NCI-H748 treated with DMSO at 0.1 percent for 48 hours (cell line): ENCODE measurements at places on chromosomes 6 and 20.

DNA sequence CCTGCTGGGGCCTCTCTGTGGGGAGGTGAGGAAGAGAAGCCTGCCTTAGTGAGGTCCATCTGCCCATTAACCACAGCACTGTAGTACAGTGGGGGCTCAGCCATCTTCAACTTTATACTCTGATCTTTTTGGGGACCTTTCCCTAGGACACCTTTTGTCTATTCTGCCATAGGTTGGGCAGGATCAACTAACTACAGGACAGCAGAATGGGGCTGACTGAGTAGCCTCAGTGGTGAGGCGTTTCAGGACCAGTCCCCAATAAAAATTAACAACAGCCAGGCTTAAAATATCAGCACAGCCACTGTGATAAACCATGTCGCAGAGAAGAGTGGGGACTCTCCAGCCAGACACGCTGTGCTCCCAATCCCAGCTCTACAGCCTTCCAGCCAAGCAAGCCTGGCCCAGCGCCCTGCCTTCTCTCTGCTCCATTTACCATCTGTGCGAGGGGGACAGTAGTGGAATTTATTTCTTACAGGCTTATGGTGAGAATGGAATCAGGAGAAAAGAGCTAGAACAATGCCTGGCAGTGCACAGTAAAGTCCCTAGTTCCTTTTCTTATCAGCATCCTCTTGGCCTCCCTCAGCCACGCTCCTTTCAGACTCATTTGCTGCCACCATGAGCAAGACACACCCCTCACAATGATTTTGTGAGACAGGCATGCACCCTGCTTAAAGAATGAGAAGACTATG is 75.5 kb downstream of the SLC22A23 start:
- DNase-seq: no peak

DNA sequence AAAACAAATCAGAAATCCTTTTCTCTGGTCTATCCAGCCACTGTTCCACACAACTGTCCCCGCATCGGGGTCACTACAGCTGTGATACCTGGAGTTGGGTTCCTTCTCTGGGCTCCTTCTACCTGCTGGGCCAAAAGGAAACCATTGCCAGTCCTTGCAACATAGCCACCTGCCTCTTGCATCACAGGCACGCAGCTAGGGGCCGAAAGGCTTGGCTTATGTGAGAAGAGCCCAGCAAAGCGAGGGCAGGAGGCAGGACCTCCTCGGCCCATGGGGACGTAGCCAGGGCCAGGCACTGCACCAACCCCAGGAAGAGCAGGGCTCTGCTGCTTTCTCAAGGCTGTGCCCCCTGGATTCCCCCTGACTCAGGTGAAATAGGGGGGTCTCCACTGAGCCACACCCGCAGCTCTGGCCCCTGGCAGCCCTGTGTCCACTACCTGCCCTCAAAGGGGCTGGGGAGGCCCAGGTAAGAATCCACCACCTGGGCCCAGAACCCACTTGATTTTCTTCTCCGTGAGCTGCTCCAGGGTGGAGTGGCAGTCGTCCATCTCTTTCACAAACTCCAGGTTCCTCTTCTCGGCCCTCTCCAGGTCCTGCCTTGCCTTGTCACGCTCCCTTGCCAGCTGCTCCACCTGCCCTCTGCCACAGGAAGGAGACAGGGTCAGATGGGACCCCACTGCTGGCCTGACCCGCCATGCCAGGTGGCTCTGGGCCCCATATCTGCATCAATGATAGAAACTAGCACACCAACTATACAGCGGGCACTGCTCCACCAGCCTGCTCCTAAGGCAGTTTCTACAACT is 88.9 kb downstream of the GINS1 start:
- DNase-seq: no peak

DNA sequence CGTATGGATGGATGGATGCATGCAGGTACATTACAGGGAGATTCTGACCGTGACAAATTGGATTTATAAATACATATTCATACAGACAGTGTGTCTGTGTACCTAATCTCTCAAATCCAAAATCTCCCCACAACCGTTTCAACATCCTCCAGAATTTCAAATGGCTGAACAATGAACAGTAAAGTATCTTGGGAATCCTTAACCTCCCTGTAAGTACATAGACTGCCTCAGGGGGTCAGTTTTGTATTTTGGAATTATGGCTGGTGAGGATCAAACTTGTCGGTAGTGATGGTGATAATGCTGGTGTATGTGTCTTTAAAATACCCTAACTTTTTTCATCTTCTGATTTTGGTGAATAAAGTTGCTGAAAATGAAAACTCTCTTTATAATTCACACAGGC is 246.2 kb downstream of the FOXC1 start:
- DNase-seq: no peak

- DNase-seq: no peak
Observed at GRCh38 chr6:130526466-130526865, 160.6 kb downstream of the TMEM200A start.

- no peak for DNase-seq
Observed at GRCh38 chr6:12776291-12776690, 59.7 kb downstream of the PHACTR1 start.

- no peak for DNase-seq
Observed at GRCh38 chr6:169227116-169227515, 26.5 kb downstream of the THBS2 start.

DNA sequence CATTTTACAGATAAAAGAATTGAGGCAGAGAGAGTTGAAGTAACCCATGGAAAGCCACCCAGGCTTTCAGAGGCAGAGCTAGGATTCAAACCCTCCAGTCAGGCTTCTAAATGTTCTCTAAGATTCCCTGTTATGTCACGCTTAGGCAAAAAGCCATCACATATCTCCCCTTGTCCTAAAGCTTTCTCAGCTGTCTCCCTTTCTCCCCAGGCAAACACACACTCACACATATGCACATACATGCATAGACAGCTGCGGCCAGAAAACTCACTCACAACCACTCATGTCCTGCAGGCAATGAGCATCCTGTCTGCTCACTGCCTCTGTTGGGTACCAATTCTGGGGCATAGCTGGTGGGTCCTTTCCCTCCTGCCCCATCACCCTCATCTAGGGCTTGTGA is 595.9 kb upstream of the CHD6 start:
- DNase-seq: no peak

GRCh38 chr6:53813801-53814200 is 19.0 kb downstream of the LRRC1 start:
- DNase-seq: no peak

GRCh38 chr6:108836061-108836460 is 12.2 kb upstream of the ARMC2 start:
- no peak for DNase-seq

GRCh38 chr6:110216140-110216539 is 35.9 kb downstream of the CDC40 start:
- DNase-seq: no peak

DNA sequence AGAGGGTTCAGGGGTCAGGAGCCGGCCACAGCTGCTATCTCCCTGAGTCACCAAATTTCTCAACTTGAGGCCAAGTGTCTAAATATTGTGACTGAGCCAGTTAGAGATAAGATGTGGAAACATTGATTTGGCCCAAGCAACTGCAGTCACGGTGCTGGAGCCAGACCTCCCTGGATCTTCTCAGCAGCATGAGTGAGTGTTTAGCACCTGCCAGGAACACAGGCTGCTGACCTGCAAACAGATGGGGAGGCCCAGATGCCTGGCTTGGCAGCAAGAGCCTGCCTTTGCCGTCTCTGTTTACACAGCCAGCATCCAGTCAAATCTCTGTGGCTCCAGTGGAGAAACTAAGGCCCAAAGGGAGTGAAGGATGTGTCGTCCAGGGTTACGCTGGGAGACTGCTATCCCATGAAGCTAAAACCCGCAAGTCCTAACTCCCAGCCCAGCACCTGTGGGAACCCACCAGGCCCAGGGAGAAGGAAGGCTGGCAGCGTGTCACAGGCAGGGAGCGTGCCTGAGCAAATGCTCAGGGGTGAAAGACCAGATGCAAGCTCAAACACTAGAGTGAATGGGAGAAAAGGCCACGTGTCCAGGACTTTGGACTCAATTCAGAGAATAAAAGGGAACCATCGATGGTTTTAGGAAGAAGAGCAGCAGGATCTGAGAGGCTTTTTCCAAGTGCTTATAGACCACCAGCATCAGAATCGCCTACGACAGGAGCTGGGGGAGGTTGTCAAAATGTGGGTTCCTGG is 15.9 kb upstream of the PTGIS start:
- DNase-seq: no peak

DNA sequence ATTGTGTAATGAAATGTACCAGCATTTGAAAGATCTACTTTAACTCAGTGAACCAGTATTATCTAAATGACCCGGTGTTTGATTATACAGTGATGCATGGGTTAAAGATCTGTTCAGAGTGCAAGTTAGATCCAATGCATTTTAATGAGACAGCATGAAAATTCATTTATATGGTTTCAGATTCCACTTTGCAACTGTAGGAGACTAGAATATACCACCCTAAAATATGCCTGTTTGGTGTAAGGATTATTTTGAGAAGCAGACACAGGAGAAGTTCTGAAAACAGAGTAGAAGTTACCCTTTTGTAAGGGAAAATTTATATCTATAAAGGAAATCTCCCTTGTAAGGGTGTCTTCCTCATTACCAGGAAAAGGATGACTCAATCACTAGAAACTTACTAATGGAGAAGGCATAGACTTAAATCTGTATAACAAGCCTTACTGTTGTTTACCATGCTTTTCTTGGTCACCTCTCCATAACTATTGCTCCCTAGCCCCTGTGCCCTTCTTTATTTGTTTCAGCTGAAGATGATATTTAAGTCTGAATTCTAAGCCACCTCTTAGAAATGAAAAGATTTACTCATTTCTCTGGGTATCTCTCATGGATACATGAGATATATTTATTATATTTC is 105.4 kb downstream of the NCOA3 start:
- no peak for DNase-seq

GRCh38 chr6:14417377-14417776 is 299.8 kb downstream of the CD83 start:
- no peak for DNase-seq

GRCh38 chr6:53744321-53744720 is 50.5 kb upstream of the LRRC1 start:
- peak; percentile 37 for DNase-seq

GRCh38 chr20:62972845-62973745 is 20.6 kb downstream of the SLC17A9 start:
- no peak for DNase-seq

GRCh38 chr20:62603021-62603906 is 39.0 kb upstream of the SLCO4A1 start:
- no peak for DNase-seq

- peak; percentile 37 for DNase-seq
Observed at GRCh38 chr6:35165630-35166071, 24.5 kb upstream of the TCP11 start.

DNA sequence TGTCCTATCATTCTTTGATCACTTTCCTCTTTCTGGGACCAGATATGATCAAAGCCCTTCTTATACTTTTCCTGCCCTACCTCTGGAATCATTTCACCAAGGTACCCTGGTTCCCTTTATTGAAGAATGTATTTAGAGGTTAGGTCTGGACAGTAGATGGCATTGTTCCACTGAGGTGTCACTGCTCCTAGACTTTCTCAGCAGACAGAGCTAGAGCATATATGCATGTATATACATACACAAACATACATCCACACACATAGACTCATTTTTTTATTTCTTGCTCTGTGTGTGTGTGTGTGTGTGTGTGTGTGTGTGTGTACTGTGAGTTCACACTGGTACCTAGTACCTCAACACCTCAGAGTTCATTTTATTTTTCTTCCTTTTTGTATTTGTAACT is 40.9 kb downstream of the PTPRA start:
- peak; percentile 22 for DNase-seq

DNA sequence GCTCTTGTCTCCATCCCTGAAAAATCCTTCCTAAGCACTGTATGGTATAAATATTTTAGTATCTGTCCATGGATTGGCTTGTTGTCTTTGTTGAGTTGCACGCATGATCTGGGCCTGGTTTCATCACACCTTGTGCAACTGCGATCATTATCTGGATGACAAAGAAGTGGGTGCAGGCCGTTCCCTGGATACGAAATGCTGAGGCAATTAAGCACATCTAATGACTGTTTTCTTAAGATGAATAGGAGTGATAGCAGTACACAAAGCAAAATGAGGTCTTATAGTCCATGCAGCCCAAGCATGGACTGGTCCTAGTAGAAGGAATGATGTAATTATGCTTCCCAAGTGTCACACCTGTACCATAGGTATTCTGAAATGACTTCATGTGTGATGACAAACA is 47.8 kb downstream of the SLC35D3 start:
- peak; percentile 90 for DNase-seq

- DNase-seq: no peak
Observed at GRCh38 chr6:18567380-18567779, 180.2 kb downstream of the RNF144B start.

DNA sequence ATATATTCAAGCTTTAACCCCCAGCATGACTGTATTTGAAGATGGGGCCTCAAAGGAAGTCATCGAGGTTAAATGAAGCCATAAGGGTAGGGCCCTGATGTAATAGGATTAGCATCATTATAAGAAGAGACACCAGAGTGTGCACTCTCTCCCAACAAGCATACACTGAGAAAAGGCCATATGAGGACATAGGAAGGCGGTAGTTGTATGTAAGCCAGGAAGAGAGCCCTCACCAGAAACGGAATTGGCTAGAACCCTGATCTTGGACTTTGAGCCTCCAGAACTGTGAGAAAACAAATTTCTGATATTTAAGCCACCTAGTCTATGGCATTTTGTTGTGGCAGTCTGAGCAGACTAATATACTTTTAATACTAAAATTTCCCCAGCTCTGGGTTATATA is 150.1 kb upstream of the STXBP5 start:
- DNase-seq: no peak

DNA sequence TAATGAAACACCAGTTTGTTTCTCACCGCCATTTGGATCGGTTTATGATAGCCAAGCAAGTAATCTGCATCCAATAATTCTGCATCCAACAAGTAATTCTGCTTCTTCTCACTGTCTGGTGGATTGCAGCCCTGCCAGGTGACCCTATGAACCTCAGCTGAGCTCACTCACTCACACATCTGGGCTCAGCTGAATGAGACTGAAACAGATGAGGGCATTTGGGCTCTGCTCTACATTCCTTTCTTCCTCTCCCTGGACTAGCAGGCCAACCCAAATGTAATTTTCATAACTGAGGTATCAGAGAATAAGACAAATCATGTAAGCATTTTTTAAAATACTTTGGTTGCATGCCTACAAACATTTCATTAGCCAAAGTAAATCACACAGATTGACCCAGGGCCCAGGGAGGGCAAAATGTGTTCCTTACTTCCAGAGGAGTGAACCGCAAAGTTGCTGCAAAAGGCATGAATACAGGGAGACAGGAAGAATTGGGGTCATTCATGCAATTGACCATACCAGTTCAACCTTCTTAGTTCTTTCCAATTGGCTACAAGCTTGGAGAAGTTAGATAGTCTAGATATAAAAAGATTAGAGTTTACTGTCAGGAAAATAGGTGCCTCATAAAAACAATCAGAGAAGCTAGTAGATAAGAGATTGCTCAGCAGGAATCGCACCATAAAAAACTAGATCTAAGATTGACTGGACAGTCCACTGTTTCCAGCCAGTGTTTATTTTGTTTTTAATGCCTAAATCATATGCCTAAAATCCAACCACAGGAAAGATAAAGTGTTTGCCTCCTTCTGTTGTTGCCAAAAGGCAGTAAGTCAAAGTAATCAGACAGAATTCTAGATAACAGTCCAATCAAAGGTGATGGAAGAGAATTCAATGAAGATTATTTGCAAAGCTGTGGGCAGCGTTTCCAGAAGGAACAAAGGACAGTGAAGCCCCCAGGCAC is 43.7 kb downstream of the CBLN4 start:
- no peak for DNase-seq

GRCh38 chr6:119210596-119210995 is 132.1 kb upstream of the FAM184A start:
- DNase-seq: no peak

GRCh38 chr20:41452226-41452625 is 85.6 kb upstream of the EMILIN3 start:
- DNase-seq: no peak
